CD4-positive, alpha-beta T cell treated with Interleukin-4 for 1 hour (primary cell): ENCODE measurements at places on chromosomes 4 and X.

DNA sequence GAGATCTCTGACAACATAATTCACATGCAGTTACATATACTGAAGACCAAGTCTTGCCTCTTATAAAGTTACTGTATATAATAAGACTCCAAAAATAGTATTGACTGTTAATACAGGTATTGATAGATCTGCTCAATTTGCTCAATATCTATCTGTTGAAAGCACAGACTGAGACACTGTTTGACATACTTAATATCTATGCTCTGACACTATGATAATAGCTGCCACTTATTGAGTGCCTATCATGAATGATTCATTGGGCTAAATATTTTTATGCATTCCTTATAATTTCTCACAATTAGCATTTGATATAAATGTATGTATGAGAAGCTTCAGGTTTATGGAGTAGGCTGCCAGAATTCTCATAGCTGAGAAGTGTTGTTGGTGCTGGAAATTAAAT is 1600.9 kb upstream of the IGFBP7 start:
- DNase-seq = no peak

DNA sequence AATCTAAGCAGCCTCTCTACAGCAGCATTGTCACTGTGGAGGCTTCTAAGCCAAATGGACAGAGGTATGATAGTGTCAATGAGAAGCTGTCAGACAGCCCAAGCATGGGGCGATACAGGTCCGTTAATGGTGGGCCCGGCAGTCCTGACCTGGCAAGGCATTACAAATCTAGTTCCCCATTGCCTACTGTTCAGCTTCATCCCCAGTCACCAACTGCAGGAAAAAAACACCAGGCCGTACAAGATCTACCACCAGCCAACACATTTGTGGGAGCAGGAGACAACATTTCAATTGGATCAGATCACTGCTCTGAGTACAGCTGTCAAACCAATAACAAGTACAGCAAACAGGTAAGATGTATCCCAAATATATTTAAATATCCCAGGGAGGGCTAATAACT is 4.1 kb downstream of the PCDH7 start:
- no peak for DNase-seq

GRCh38 chr4:165519591-165519990 is 140.8 kb downstream of the CPE start:
- no peak for DNase-seq

DNA sequence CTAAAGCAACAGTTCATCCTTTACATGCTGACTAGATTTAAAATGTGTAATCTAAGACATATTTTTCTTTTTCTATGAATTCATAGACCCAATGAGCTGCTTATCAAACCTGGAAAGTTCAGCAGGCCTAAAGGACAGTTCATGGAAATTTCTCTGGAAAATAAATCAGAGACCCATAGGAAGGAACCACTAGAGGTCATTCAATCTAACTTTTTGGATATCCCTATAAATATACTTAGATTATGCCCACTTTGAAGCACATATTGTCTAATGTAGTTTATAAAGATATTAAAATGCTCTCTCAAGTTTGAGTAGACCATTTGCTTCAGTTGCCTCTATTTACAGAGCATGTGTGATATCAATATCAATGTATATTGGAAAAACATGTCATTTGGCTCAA is 473.0 kb downstream of the FAT4 start:
- DNase-seq = no peak

DNA sequence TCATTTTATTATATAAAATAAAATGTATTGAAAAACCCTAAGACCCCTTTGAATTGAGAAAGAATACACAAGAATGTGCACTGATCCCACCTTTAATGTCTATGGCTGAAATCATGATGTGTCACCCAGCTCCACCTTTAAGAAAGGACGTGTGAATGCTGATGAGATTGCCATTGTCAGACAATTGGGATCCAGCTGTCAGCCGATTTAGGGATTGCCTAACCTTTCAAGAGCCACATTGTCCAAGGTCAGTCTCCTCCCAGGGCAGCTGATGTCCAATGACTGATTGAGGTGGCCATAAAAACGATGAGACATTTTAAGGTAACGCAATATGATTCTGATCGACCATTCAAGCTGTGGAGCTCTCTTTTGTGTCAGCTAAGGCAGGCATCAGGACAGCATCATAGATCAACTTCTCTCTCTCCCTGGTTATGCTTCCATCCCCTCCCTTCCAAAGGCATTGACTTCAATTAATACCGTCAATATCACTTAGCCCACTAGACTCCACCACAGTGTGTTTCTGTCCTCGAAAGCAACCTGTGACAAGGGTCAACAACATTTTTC is 1676.4 kb downstream of the PCDH7 start:
- DNase-seq = no peak

DNA sequence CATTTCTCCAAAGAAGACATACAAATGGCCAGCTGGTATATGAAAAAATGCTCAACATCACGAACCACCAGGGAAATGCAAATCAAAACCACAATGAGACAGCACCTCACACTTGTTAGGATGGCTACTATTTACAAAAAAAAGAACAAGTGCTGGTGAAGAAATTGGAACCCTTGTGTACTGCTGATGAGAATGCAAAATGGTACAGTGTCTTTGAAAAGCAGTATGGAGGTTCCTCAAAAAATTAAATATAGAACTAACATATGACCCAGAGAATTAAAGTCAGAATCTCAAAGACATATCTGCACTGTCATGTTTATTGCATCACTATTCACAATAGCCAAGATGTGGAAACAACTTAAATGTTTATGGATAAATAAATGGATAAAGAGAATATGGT is 20.9 kb downstream of the PAGE4 start:
- DNase-seq = no peak

DNA sequence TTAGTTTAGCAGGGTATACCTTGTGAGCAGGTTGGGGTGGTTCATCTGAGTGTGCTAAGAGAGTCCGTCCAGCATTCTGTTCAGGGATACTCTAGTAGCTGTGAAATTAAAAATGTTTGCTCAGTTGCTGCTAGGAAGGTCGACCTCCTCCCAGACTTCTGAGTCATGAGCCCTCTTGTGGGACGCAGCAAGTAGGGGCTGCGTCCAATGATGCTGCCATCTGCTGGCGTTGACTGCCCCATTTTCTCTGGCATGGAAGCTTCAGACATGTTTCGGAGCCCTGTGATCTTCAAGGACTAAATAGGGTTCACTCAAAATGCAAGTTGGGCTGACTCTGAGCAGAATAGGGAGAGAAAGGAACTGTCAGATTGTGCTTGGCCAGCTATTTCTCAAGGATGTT is 201.0 kb upstream of the ARSJ start:
- peak; percentile 33 for DNase-seq

DNA sequence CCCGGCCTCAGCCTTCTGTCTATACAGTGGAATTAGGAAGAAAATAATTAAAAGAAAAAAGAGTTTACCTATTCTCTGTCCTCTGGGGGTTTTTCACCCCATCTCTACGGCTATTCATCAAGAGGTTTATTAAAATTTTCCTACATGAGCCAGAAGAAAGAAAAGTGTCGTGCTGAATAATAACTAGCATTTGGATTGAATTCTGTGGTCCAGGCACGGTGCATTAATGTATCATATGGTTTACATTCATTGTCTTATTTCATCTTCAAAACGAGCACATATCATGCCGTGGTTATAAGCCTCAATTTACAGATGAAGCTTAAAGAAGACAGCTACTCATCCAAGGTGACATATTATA is 5.4 kb upstream of the NAA15 start:
- DNase-seq = no peak

DNA sequence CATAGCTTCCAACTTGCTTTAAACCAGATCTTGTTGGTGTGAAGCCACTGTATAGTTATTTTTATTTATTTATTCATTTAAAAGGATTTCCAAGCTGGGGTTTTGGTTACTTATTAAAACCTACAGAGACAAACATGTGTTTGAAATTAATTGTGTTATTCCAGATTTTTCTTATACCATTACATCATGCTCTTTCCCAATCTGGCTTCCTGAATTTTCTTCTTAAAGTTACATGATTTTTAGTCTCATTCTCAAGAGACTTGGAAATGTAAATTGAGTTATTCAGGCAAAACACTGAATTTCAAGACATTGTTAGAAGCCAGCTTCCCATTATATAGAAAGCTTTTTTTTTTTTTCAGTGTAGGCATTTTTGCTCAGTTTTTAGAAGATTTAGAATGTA is 381.9 kb downstream of the IL1RAPL1 start:
- DNase-seq = no peak

DNA sequence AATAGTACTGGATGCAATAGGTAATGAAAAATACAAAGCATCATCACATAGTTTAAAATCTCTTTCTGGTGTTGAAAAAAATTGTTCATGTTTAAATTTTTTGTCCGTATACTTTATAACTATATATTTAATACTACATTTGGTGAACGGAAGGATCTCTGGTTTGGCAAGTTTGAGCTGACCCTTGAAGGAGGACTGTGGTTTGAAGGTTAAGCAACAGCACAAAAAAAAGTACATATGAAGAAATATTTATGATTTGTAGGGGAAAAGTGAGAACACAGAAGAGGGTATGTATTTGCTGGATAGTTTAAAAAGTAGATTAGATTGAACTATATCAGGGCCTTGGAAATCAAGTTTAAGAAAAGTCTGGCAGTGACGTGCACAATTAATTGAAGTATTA is 13.3 kb downstream of the SRP72 start:
- no peak for DNase-seq

GRCh38 chr4:114613560-114613959 is 15.0 kb downstream of the UGT8 start:
- DNase-seq = no peak

DNA sequence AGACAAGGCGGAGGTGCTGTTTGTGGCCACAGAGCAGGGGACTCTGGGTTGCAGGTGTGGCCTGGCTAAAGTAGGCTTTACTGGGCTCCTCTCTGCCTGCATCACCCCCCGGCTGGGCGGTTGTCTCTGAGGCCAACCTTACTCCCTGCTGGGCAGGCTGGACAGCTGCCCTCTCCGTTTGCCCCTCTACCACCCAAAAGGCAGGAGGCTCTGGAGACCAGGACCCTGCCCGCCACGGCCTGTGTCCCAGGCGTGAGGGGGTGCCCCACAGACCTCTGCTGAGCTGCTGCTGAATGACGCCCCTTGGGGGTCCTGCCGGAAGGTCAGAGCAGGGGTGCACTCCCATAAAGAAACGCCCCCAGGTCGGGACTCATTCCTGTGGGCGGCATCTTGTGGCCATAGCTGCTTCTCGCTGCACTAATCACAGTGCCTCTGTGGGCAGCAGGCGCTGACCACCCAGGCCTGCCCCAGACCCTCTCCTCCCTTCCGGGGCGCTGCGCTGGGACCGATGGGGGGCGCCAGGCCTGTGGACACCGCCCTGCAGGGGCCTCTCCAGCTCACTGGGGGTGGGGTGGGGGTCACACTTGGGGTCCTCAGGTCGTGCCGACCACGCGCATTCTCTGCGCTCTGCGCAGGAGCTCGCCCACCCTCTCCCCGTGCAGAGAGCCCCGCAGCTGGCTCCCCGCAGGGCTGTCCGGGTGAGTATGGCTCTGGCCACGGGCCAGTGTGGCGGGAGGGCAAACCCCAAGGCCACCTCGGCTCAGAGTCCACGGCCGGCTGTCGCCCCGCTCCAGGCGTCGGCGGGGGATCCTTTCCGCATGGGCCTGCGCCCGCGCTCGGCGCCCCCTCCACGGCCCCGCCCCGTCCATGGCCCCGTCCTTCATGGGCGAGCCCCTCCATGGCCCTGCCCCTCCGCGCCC is 920 bp downstream of the HTT-AS start:
- no peak for DNase-seq
